ENCODE measurements at places on chromosomes 7 and 10. TPM values are rescaled to one million over a fixed set of nuclear protein-coding genes. Genes with fewer than 3 reads are reported as not detected.

NUTM2B gene
- polyA plus RNA-seq: 1.4 TPM

POU6F2 gene
- polyA plus RNA-seq: 0.19 TPM

SLC26A5 gene
- not detected for polyA plus RNA-seq

ATXN7L1 gene
- 10.5 TPM for polyA plus RNA-seq

PROSER2 gene
- polyA plus RNA-seq: 6.1 TPM

GNG11 gene
- polyA plus RNA-seq: 48.0 TPM
